ENCODE measurements at places on chromosomes 3 and 15.

DNA sequence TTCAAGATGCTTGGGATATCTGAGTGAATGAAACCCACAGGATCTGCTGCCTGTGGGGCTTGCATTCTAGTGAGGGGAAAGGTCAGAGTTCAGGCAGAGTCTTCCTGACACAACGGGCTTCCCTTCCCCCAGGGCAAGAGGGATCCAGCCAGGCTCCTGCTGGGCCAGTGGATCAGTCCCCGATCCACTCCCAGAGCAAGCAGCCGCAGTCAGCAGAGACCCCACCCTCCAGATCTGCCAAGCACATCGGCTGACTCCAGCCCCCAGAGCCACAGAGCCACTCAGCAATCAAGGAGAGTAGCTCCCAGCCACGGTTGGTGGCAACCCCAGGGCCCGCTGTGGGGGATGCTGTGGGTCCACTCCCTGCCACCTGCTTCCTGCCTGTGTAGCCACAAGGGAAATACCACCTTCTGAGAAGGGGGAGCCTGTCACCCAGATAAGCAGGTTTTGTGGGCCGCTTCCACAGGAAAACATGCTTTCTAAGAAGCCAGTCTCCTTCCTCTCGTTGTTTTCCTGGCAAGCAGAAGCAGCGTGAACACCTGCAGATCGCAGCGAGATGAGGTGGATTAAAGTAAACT, 44.9 kb downstream of the CPN2 start:
- DNase-seq = peak; percentile 99

- no peak for DNase-seq
Measured at GRCh38 chr3:25043177-25043576, 384.9 kb upstream of the RARB start.

GRCh38 chr15:73910522-73911303, 15.5 kb upstream of the LOXL1 start:
- no peak for DNase-seq

DNA sequence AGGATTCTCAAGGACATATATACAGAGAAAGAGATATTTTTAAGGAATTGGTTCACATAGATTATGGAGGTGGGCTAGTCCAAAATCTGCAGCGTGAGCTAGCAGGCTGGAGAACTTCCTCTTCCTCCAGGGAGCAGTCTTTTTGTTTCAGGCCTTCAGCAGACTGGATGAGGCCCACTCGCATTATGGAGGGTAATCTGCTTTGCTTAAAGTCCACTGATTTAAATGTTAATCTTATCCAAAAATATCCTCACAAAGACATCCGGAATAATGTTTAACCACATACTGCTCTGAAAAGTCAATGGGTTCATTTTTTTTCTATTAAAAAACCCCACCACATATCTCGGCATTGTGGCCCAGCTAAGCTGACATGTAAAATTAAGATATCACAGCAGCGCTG, 22.2 kb upstream of the NRROS start:
- DNase-seq = peak; percentile 60

DNA sequence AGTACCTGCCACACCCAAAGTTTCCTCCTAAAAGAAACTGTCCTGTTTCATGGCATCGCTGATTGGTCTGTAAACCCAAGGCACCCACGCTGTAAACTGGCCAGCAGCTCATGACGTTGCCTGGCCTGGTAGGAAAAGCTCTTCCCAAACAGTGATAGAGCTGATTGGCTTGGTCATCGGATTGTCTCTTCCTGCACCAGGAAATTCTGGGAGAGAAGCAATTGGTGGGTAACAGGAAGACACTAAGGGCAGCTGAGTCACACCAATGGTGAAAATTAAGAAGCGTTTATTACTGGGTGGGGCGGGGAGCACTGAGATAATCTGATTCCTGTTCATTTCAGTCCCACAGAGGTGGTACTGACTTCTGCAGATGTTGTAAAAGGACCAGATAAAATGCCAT, 31.0 kb downstream of the KLHL6 start:
- no peak for DNase-seq

DNA sequence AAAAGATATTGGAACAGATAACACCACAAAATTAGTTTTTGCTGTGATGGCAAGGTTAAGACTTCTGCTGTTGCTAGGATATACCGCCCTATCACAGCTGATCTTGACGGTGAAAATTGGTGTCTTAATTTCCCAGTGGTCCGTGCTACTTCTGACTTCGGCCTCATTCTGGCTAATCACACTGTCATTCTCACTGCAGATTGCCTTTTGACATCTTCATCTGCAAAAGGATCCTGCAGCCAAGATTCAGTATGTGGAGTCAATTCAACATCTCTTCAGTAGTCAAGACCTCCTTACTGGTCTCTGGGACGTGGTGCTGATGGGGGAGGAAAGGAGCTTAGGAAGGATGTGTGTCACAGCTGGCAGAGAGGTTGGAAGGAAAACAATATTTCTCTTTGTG, 438.6 kb downstream of the WDR72 start:
- no peak for DNase-seq

GRCh38 chr3:89145995-89146394, 38.6 kb downstream of the EPHA3 start:
- no peak for DNase-seq

- no peak for DNase-seq
Measured at GRCh38 chr3:82587174-82587573, 825.7 kb upstream of the GBE1 start.

GRCh38 chr3:182509844-182510460, 283.4 kb upstream of the ATP11B start:
- DNase-seq = no peak

- no peak for DNase-seq
Measured at GRCh38 chr3:14801668-14802380, 16.9 kb upstream of the FGD5 start.

DNA sequence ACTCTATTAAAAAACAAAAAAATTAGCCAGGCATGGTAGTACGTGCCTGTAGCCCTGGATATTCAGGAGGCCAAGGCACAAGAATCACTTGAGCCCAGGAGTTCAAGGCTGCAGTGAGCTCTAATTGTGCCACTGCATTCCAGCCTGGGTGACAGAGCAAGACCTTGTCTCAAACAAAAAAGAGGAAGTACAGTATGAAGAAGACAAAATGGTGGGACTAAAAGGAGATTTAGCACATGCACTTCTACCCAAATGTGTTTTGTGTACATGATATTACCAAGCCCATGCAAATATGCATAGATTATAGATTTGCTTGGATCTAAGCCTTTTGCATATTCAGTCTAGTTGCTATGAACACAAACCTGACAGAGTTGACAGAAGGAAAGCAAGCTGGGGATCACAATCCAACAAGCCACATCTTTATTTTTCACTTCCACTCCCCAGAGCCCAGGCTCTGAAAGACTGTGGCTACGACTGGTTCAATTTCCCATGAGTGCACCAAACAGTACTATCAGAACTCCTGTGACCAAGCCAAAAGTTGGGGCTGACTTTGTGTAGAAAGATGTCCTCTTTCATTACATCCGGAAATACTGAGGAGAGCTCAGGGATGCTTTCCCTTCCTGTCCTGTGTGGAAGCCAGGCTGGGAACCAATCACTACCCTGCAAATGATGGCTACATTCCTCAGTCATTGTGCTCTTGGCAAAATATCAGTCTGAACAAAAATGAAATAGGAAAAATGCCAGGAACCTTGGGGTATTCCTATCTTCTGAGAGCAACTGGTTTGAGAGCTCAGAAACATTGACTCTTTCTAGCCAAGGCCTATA, 49.4 kb downstream of the TGM4 start:
- DNase-seq = no peak

- DNase-seq = peak; percentile 40
Measured at GRCh38 chr3:194312743-194313281, 38.3 kb downstream of the CPN2 start.

DNA sequence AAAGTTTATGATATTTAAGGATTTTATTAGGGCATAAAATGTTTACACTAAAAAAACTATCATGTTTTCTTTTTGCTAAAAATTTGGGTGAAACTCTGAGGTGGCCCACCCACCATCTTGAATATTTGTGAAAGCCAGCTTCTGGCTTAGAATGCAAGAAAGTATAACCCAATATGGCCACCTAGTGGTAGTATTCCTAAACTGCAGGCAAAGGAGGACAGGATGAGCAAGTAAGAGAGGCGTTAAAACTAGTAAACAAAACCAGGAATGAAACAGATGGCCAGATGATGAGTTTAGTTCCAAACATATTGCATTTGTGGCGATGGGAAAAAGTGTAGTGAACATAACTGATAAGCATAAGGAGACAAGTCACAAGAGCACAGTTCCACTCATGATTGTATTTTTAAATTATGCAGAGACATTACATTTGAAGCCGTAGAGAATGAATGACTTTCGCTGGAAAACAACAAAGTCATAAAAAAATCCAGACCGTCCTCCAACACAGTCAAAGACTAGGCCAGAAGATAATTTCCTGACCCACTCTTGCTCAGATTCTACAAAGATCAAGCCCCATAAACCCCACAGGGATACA, 103.3 kb upstream of the PRTG start:
- peak; percentile 50 for DNase-seq

GRCh38 chr3:162354356-162354755, 857.7 kb downstream of the OTOL1 start:
- no peak for DNase-seq

DNA sequence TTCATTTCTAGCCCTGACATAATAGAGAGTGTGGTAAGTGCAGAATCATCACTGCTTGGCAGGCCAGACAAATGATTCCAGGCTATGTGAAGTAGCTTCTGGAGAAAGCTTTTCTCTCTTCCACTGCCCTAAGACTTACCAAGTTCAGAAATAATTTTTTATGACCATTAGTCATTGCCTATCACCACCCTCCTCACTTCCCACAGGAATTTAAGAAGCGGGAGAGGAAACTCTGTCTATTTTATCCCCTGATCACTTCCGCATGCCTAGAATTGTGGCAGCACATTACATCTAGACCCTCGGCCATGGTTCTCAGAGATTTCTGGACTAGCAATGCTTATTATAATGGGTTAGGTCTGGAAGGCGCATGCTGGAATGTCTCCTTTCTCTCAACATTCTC, 397.8 kb upstream of the NR2F2 start:
- DNase-seq = no peak

- DNase-seq = no peak
Measured at GRCh38 chr3:168801794-168802193, 706.1 kb upstream of the GOLIM4 start.

- no peak for DNase-seq
Measured at GRCh38 chr3:112128843-112129727, 4.0 kb downstream of the GCSAM start.

- no peak for DNase-seq
Measured at GRCh38 chr3:17038900-17039553, 154.3 kb downstream of the PLCL2 start.

GRCh38 chr3:52851348-52851747, 16.5 kb upstream of the MUSTN1 start:
- no peak for DNase-seq

DNA sequence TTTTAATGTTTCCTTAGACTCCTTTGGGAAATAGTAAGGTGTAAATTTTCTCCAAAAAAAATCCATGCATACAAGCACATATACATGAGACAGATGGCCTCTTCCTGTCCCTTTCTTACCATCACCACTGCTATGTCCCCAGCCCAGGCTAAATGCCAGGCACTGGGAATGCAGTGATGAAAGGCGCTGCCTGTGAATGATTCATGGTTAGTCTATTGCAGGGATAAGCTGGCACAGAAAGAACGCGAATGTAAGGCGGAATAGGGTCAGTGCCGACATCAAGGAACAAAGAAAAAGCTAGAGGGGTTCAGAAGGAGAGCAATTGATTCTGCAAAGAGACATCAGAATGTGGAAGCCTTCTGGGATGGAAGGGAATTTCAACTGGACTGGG, 36.2 kb upstream of the CFAP161 start:
- no peak for DNase-seq

GRCh38 chr3:30059240-30059639, 547.2 kb upstream of the TGFBR2 start:
- DNase-seq = no peak

DNA sequence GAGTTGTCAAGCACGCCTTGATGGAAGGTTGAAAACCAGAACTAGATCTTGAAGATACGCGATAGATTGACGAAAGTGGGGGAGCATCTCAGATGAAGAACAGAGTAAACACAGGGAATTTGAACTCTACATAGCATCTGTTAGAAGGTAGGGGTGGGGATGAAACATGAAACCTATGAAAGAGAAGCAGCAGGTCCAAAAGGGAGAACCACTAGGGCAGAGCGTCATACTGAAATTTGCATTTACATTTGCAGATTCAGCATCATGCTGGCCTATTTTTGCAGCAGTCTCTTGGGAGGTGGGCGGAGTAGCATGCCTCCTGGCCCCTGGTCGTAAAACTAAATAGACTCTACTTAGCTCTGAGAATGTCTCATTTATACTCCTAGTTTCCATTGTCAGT, 46.1 kb upstream of the RASGRP1 start:
- DNase-seq = no peak

GRCh38 chr15:95995375-95996168, 334.9 kb upstream of the NR2F2 start:
- no peak for DNase-seq

- no peak for DNase-seq
Measured at GRCh38 chr3:53802256-53802880, 43.9 kb downstream of the CHDH start.

GRCh38 chr3:102069211-102069662, 219.9 kb downstream of the NFKBIZ start:
- no peak for DNase-seq

DNA sequence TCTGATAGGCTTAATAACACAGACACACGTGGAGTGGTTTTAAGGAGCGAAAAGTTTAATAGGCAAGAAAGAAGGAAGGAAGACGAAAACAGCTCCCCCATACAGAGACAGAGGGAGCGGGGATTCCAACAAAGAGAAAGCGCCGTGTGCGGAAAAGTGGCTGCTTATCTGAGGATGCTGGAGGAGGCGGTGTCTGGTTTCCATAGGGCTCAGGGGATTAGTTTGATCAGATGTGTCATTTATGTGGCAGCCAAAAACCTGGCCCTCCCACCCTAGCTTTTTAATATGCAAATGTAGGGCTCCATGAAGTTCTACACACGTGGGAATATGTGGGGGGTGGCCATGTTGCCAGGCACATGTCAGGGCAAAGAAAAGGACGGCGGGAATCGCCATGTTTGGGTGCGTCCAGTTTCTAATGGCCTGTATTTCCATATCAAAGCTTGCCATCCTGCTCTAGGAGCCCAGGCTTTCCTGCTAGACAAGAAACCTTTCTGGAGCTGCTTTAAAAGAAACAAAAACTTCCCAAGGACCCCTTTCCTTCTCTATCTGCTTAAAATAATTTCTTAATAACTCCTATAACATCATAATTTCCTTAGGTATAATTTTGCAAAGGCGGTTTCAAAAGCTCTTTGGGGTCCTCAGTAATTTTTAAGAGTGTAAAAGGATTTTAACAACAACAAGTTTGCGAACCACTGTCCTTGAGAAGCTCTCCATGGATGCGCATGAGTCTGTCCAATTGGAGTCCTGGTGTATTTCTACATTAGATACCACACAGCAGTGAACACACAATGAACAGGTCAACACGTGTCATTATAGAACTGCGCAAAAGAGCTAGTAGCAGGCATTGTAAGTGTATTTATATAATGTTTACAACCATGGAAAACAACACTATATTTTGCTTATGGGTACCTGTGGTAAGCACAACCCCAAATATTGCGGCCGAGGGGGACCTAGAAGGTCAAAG, 622 bp upstream of the ZNF589 start:
- DNase-seq = no peak

GRCh38 chr3:121707531-121708273, 41.8 kb downstream of the GOLGB1 start:
- DNase-seq = no peak
